ENCODE measurements at places on chromosomes 2 and 18.

DNA sequence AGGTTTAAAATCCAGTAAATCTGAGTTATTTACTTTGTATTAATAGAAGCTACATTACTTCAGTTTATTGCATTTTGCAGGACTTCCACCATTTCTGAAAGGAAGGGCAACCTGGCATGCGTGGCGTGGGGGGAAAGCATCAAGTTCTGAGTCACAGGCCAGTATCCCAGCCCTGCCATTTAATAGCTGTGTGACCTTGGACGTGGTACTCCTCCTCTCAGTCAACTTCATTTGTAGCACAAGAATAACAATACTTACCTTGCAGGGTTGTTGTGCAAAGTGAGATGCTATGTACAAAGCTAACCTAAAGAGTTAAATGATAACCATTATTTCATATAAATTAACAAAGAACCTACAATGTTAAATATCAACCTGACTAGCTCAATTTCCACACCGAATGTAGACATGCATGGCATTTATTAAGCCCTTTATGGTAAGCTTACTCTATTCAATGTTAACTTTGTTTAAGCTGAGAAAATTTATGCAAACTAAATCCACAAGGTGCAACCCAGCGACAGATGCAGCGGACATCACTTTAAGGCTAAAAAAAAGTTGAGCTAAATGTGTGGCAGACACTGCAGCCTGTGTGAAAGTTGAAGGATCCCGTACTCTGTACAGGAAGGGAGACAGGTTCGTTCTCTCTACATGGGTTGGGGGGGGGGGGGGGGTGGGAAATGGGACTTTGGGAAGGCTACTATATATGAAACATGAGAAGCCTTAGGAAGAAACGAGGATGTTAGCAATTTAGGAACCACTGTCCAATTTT is 17.2 kb upstream of the STPG4 start:
- no peak for DNase-seq

- DNase-seq, result no peak
Measured at GRCh38 chr2:185835974-185836373, 97.4 kb downstream of the FSIP2 start.

- DNase-seq, result no peak
Measured at GRCh38 chr2:210633699-210634098, 77.3 kb downstream of the CPS1 start.

GRCh38 chr2:180891360-180891759 is 89.0 kb upstream of the UBE2E3 start:
- DNase-seq, result no peak
